ENCODE measurements at places on chromosomes 3 and 15.

DNA sequence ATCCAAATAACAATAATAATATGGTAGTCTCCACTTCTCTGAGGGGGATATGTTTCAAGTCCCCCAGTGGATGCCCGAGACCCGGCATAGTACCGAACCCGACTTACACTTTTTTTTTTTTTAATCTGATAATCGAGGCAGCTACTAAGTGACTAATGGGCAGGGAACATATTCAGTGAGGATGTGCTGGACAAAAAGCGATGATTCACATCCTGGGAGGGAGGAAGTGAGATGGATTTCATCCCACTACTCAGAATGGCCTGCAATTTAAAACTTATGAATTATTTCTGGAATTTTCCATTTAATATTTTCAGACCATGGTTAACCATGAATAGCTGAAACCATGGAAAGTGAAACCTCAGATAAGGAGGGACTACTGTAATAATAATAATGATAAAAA lies 49.5 kb upstream of the SELENOK start:
- no peak for DNase-seq

- no peak for DNase-seq
Measured at GRCh38 chr3:127975153-127976029, 60.4 kb downstream of the KBTBD12 start.

GRCh38 chr3:30597131-30597768 lies 9.2 kb upstream of the TGFBR2 start:
- DNase-seq = no peak

GRCh38 chr3:159432682-159433340 lies 555.8 kb upstream of the IL12A start:
- DNase-seq = no peak

- no peak for DNase-seq
Measured at GRCh38 chr3:119660474-119661440, at the start of gene POPDC2. POPDC2 (minus strand) TSS chr3:119660589; CDS start chr3:119660423, 166 bp downstream.

DNA sequence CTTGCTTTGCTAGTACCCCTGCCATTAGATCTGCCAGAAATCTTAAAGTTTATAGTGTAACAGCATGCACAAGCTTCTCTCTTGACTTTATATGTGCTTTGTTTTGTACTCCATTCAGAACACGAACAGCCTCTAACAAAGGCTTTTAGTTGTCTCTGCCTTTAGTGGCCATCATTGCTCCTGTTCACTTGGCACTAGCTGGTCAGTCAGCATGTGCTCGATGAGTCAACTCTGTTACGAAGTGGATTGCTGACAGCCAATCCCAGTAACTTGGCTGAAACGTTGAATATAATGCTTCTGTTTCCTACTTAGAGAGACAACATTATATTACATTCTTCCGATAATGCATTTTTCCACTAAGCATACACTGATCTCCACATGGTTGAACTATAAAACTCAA lies 349.2 kb downstream of the NAALADL2 start:
- DNase-seq = no peak

DNA sequence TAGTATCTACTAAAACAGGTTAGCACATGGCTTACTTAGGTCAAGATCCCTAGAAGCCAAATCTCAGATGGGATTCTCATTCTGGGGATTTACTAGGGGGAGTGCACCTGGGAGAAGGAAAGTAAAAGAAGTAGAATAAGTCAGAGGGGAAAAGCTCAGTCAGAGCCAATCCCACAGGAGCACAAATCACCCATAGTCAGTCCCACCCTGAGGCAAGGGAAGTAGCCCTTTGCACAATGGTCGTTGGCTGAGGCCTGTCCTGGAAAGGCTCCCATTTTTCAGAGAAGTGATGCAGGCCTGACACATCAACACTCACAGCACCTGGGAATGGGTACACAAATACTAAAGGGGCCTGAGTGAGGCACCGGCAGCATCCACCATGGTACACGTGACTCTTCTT lies 39.8 kb downstream of the SST start:
- DNase-seq = no peak

DNA sequence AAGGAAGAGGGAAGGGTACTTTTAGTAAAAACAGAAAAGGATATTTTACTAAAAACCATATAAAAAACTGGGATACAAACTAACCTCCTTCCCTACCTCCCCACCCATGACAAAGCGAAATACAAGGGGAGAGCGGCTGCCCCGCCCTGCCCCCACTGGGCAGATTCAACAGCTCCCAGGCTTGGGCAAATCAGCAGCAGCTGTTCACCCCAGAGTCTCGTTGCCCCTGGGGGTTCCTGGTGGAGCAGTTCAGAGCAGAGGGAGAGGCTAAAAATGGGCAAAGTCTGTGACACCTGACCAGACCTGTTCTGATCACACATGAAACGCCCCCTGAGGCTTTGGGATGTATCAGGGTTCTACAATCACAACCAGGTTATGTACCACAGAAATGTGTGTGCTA lies 2.5 kb upstream of the ETFA start:
- DNase-seq = no peak

DNA sequence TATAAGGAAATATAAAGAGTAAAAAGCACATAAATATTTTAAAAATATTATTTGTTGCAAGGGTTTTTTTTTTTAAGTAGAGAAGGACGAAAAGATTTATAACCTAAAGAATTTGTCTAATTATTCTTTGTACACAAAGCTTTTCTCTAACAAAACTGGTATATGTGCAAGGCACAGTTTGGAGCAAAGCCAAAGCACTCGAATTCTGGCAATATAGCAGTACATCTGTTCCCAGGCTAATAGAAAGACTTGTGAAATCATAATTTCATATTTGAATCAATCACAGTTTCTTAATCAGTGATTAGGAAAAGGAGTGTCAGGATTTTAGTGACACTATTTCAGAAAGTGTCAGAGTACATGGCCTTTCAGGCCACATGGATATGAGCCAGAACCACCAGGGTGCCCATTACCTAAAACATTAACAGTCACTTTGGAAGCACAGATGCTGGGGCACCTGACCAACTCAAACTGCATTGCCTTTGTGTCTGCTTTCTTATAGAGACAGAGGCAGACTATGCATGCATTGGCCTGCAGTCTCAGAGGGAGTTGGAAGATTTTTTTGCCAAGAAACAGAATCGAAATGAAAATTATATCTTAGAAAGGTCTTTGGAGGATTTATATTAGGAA lies 651.8 kb upstream of the SGO1 start:
- DNase-seq = no peak

DNA sequence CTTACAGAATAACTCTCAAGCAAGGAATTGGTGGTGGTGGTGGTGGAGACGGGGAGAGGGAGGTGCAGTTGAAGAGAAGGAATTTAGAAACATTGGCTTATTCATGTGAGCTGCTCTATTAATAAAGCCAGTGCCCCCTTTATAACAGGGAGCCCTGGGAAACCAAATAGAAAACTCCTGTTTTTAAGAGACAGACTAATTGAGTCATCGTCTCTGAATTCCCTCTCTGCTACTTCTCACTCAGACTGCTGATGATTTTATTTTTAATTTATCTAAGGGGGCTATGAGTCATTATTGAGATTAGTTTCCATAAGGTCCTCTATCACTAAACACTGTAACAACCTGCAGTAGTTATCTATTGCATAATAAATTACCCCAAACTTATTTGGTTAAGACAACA lies 145.9 kb upstream of the GALNT15 start:
- no peak for DNase-seq

DNA sequence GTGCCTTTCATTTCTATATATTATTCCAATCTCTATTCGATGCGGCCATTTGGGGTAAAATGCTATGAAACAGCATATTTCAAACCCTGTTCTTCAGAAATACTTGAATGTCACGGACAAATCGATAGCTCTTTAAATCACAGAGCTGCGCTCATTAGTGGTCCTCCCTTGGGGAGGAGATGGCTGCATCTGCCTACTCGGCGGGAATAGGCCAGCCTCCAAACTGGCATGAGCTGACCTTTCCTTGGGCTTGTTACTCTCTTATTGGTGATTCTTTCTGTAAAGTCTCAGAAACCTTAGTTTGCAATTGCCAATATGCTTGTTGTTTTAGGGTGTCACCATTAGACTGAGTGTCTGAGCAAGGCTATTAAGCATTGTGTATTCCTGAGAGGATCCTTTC lies 120.9 kb downstream of the BDH1 start:
- no peak for DNase-seq

DNA sequence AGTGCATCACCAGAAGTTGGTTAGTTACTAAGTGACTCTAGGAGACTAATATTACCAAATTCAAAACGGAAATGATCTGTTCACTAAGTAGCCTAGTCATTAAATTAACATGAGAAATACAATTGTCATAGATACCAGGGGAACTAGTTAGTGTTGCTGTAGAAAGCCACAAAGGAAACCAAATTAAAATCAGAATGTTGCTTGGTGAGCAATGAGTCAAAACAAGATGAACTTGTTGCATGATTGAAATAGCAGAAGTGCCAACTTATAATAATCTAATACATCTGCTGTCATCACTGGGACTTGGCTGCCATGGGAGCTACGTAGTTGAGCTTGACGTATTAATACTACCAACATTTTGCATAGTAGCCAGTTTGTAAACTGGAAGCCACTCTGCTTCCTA lies 458.1 kb downstream of the DIPK2A start:
- DNase-seq = no peak

- DNase-seq = no peak
Measured at GRCh38 chr15:27196691-27197090, 225.7 kb downstream of the GABRG3 start.

- peak; percentile 1 for DNase-seq
Measured at GRCh38 chr15:26260517-26261133, 397.5 kb upstream of the ATP10A start.

DNA sequence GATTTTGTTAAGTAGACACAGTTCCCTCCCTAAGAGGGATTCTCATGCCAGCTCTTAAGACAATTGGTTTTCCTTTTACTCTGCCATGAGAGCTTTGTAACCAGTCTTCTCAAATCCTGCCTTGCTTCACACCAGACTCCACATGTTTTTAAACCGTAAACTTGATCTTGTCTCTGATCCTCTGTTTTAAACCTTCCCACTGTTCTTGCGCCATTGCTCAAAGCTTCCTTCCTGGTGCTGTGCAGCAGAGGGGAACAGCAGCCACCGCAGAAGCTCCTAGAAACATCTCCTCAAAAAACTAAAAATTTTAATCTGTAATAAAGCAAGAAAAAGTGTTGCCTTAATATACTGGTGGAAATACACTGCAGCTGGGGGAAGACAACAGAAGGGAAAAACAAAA lies 154.5 kb upstream of the SATB1 start:
- DNase-seq = no peak

DNA sequence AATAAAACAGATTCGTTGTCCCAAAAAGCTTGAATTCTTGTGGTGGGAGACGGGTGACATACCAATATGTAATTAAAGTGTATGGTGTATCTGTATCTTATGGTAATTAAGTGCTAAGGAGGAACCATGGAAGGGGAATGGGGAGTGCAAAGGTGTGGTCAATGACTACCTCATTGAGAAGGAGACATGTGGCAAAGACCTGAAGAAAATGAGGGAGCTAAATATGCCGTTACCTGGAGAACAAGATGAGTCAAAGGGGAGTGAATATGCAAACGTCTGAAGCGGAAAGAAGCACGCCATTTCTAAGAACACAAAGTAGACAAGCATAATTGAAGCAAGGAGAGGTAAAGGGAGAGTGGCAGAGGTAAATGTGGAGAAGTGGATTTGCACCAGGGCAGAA lies 115.7 kb downstream of the SI start:
- DNase-seq = no peak

- DNase-seq = no peak
Measured at GRCh38 chr15:73956743-73957135, 30.5 kb downstream of the LOXL1 start.

GRCh38 chr3:69231929-69232440 lies 109.6 kb upstream of the LMOD3 start:
- no peak for DNase-seq

DNA sequence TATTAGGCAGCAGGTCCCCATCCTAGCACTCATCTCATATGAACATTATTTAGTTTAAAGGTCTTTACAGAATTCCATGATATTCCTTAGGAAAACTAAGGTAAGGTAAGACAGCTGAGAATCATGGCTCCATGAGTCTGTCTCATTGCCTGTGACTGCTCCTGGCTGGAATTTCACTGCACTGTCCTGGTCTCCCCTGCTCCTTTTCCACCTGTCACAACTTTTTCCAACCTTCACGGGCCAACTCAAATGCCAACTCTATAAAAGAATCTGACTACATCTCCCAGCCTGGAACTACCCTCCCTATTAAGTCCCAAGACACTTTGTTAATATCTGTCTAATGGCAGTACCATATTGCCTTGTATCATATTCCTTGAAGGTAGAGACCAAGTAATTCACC lies 7.6 kb downstream of the CNBP start:
- DNase-seq = no peak

DNA sequence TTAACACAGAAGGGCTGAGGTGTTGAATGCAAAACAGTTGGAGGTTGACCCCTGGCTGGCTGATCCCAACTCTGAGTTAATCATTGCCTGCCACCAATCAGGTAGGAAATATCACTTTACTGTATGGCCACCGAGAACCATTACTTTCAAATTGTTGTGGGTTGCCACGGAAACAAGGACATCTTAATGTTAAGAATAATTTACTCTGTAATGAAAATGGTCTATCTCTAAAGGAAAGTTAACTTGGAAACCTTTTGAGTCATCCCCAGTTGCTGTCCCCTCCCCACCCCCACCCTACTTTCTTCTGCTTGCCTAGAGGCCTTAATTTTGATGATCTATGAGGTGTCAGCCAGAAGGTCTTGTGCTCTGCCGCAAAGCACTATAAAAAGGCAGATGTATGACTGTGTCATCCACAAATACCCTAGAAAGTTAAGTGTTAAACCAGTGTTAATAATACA lies 78.7 kb upstream of the SNRK start:
- no peak for DNase-seq

DNA sequence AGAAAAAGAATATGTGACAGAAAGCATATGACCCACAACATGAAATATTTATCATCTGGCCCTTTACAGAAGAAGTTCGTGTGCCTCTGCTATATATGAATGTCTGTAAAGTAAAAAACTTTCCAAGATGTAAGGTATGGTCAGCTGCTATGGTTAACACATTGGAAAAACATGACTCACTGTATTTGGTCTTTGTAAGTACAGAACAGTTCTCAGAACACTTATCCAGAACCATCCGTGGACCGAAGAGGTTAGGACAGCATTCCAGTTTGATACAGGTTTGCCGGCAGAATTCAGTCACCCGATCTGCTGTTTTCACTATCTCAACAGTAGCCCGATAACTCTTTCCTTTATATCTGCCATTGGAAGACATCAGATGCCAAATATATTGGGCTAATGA lies 13.5 kb upstream of the STIMATE start:
- no peak for DNase-seq

- DNase-seq = no peak
Measured at GRCh38 chr3:88385090-88385489, 235.3 kb downstream of the C3orf38 start.

- no peak for DNase-seq
Measured at GRCh38 chr3:48233542-48233941, 7.4 kb upstream of the ZNF589 start.
